ENCODE measurements at places on chromosomes 7 and 10.

GRCh38 chr7:155850766-155851678 lies 38.8 kb upstream of the SHH start:
- no peak for DNase-seq

DNA sequence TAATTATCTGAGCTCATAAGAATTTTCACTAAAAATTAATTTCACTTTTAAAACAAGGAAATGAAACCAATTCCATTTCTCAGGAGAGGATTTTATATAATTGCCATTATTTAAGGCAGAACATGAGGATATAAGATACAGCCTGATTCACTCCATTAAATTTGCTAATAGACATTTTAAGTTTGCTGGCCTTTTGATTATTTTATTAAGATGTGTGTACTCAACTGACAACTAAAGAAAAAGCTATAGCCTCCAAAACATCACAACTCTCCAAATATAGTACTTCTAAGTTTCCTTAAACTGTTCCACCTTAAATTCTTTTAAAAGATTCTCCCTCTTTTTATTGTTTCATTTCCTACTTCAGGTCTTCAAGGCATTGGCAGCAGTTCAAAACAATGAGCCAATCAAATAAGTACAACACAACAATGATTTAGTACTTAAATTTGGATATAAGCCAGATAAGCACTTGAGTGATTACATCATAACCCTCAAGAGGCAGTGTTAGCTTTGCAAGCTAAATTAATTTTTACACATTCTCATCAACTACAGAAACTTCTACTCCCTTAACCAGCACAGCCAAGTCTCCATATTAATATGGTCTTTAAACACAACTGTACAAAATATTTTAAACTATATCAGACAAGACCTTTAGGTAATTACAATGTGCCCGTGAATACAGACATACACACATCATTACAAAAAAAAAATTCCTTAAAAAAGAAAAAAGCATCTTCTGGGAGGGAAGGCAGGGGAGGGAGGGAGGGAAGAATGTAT lies 121.8 kb downstream of the KMT2C start:
- DNase-seq: no peak

GRCh38 chr7:78427209-78427608 lies 628.6 kb downstream of the PHTF2 start:
- no peak for DNase-seq

GRCh38 chr10:10787586-10787985 lies 230.1 kb upstream of the CELF2 start:
- DNase-seq: no peak

DNA sequence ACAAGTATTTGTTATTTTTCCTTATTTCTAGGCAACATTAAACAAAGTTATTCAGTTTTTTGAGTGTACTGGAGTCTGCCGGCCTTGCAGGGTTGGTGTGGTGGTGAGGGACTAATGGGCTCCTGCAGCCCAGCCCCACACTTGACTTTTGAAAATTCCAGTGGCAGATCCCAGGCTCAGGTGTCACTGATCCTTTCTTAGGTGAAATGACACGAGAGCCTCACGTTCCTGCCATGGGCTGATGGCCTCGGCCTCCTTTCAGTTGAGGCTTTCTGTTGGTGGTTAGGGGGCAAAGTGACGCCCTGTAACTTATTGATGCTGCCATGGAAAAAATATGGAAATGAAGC lies 117.9 kb downstream of the NKX6-2 start:
- DNase-seq: no peak

DNA sequence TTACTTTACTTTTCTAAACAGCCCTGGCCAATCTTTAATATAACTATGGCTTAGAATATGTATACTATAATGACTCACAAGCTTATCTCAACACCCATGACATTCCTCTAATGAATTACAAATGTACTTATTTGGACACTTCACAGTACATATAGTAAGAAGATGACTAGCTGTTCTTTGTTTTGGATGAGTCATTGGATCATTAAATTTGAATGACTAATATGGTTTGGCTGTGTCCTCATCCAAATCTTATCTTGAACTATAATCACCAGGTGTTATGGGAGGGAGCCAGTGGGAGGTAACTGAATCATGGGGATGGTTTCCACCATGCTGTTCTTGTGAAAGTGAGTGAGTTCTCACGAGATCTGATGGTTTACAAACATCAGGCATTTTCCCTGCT lies 807.5 kb upstream of the SORCS1 start:
- DNase-seq: no peak

- DNase-seq: no peak
Measured at GRCh38 chr10:70461397-70462348, 16.9 kb upstream of the PALD1 start.

DNA sequence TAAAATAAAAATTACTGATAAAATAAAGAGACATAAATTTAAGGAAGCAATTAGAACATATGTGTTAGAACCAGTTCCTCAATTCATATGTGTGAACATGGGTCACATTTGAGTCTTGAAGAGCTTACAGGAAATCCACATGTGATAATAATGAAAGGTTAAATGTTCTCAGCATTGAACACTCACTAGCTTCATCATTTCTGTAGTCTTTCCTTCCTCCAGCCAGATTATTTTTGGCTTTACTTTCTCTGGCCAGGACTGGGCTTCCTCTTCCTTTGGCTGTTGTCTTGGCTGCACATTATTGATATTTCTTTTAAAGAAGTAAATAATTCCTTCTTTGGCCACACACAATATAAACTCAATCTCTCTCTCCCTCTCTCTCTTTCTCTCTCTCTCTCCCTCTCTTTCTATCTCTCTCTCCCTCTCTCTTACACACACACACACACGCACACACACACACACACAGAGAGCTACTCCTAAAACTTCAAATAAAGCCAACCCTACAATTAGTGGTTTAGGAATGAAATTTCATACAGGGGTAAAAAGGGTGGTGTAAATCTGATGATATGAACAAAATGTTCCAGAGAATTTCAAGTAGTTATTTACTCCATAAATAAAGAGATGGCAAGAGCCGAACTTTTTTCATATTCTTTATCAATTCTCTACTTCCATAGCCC lies 171.2 kb downstream of the REEP3 start:
- no peak for DNase-seq

GRCh38 chr7:157013101-157013500 lies 2.6 kb upstream of the MNX1 start:
- no peak for DNase-seq

- DNase-seq: no peak
Measured at GRCh38 chr10:124117511-124117785, 24.1 kb upstream of the CHST15 start.

DNA sequence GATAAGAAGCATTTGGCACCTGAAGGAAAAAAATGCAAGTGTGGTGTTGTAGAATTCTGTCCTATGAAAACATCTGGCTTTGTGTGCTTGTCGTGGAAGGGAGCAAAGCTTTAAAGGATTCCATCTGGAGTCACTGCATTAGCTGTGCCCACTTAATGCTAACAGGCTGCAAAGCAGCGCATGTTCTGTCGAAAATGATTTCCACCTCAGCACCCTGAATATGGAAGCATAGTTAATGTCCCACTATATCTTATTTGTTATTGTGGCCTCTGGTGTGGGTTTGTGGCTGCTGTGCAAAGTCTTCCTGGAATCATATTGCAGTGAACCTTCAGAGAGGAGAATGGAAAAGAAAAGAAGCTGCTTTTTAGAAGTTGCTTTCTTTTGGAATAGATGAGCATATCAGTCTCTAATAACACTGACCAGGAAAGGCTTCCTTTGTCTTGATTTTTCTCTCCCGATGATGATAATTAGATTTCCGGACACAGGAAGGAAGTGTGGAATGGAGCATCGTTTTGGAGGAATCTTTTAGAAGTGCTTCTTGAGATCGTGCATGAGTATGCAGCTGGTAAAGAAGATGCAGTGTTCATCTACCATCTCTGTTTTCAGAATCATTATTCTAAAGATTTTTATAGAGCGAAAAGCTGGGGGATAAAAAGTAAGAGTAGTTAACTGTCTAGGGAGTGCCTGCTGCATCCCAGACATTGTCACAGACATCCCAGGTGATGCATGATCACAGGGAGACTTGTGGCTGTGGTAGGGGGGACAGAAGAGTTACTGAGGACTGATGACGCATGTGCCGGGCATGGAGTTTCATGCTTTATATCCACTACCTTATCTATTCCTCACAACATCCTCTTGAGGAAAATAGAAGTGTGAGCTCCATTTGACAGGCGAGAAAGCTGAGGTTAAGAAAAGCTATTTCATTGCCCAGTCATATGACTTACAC lies 54.6 kb downstream of the TEX36 start:
- DNase-seq: no peak

GRCh38 chr7:114369294-114369693 lies 45.3 kb upstream of the FOXP2 start:
- DNase-seq: no peak

- no peak for DNase-seq
Measured at GRCh38 chr10:114538181-114538906, 119.7 kb downstream of the ABLIM1 start.

GRCh38 chr10:60549686-60550085 lies 160.0 kb upstream of the ANK3 start:
- no peak for DNase-seq

DNA sequence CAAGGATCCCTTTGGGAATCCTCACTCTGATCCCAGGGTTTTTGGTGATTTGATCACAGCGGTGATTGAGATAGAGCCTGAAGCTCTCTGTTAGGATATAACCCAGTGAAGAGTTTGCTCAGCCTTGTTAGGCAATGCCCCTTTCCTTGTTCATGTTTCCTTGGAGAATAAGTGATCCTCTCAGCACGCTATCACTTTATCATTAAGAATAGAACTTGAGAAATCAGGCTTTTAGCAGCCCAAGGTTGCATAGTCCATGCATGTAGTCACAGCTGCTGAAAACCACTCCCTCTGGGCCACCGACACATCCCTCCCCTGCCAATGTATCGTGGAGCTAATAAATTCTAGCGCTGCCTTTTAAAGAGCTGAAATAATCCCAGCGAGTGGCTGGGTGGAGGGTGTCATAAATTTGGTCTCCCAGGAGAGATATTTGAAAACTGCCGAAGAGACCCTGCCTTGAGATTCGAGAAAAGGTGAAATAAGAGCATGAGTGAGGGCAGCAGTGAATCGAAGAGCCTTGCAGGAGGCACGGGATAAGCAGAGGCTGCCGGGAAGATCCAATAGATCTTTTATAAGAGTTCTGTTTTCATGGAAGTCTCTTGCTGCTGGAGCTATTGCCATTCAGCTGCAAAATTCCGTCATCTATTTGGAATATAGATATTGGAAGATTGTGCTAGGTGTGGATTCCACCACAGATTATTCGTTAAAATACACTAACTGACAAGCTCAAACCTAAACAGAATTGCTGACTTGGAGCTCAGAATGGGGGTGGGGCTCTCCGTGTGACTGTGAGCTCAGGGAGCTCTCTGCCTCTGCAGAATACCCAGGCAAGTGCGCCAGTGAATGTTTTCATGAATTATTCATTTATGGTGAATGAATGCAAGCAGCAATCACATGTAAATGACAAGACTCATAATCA lies 249.8 kb downstream of the TRIL start:
- DNase-seq: peak; percentile 46

- no peak for DNase-seq
Measured at GRCh38 chr7:16846601-16847165, 35.1 kb downstream of the AGR3 start.

GRCh38 chr10:71975871-71976725 lies 11.9 kb downstream of the CHST3 start:
- DNase-seq: peak; percentile 57

- no peak for DNase-seq
Measured at GRCh38 chr10:30749385-30749784, 119.8 kb upstream of the LYZL2 start.

GRCh38 chr7:107725138-107725740 lies 18.7 kb upstream of the CBLL1 start:
- no peak for DNase-seq

GRCh38 chr7:41652267-41652666 lies 50.6 kb downstream of the INHBA start:
- no peak for DNase-seq

DNA sequence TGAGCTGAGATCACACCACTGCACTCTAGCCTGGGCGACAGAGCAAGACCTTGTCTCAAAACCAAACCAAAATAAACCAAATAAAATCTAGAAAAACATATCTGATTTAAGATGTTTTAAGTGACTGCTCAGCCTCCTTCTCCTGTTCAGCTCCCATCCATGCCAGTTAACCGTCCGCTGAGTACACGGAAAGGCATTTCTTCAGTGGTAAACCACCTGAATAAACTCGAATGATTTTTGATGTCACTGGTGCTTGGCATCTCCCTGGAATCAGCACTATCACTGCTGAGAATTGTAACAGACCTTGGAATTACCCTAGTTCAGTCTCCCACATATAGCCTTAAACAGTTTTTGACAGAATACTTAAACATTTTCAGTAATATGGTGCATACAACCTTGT lies 24.1 kb upstream of the NRCAM start:
- no peak for DNase-seq

- no peak for DNase-seq
Measured at GRCh38 chr7:36683111-36683510, 41.2 kb downstream of the AOAH start.

GRCh38 chr10:110613341-110613995 lies 30.7 kb upstream of the RBM20 start:
- no peak for DNase-seq

DNA sequence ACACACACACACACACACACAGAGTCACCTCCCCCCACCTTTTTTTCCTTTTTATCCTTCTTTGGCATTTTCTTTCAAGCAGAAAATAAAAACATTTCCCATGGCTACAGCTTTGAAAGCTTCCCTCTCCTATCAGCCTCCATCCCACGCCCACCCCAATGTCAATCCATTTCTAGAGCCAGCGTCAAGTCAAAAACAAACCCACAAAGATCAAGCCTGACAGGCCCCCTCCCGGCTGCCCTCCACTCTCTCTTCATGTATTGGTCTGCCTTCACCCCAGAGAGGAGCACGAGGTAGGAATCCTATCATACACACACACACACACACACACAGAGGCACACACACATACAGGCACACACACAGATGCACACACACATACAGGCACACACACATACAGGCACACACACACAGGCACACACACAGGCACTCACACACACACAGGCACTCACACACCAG lies 8.0 kb upstream of the TNRC18 start:
- no peak for DNase-seq

DNA sequence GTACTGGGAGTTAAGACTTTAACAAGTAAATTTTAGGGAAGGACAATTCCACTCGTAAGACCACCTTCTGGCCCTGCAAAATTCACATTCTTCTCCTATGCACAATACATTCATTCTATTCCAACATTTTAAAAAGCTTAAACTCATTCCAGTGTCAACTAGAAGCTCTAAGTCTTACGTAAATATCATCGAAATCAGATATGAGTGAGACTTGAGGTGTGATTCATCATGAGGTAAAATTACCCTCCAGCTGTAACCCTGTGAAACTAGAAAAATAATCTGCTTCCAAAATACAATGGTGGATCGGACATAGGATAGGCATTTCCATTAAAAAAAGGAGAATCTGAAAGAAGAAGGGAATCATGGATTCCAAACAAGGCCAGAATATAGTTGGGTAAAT lies 370.3 kb downstream of the CDC14C start:
- DNase-seq: no peak
